ENCODE measurements at places on chromosomes 3 and 15. TPM values are rescaled to one million over a fixed set of nuclear protein-coding genes. Genes with fewer than 3 reads are reported as not detected.

CCR3 gene
- total RNA-seq, result not detected

GHRL gene
- total RNA-seq, result not detected

HGD gene
- 5.2 TPM for total RNA-seq

FRMD5 gene
- 0.81 TPM for total RNA-seq

CYP8B1 gene
- total RNA-seq, result not detected

NDN gene
- 109 TPM for total RNA-seq

SAMD7 gene
- total RNA-seq, result not detected

ARIH2 gene
- total RNA-seq, result 77.3 TPM

TMEM89 gene
- total RNA-seq, result not detected

SV2B gene
- not detected for total RNA-seq

SEMA3G gene
- total RNA-seq, result under 0.01 TPM

SCAPER gene
- 6.9 TPM for total RNA-seq

CLRN1 gene
- total RNA-seq, result not detected

BFSP2 gene
- not detected for total RNA-seq

PPP2R3A gene
- total RNA-seq, result 12.3 TPM

PLCD1 gene
- total RNA-seq, result 30.1 TPM

C3orf70 gene
- 2.4 TPM for total RNA-seq
